ENCODE measurements at places on chromosomes 5 and 9.

- peak; percentile 89 for DNase-seq
Measured at GRCh38 chr9:131237931-131238401, 38.3 kb downstream of the FAM78A start.

- peak; percentile 20 for DNase-seq
Measured at GRCh38 chr5:62340392-62340791, 34.4 kb downstream of the KIF2A start.

GRCh38 chr5:169147534-169147933, 153.4 kb downstream of the SLIT3 start:
- no peak for DNase-seq

DNA sequence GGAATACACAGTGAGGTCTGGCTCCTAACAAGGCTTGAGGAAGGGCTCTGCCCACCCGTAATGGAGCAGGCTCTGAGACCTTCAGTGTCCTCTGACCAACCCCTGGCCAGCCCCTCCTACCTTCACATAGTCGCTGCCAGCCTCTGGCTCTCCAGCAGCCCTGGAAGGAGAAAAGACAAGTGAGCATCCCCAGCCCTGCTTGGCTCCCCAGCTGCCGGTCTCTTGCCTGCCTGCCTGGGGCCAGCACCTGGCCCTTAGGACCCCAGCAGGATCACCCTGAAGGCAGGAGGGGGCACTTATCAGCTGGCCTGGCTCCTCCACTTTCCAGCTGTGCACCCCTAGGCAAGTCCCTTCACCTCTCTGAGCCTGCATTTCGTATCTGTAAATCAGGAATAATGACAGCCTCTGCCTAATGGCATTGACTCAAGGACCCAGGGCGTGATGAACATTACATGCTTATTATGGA, 16.9 kb downstream of the SH2D3C start:
- DNase-seq: no peak

DNA sequence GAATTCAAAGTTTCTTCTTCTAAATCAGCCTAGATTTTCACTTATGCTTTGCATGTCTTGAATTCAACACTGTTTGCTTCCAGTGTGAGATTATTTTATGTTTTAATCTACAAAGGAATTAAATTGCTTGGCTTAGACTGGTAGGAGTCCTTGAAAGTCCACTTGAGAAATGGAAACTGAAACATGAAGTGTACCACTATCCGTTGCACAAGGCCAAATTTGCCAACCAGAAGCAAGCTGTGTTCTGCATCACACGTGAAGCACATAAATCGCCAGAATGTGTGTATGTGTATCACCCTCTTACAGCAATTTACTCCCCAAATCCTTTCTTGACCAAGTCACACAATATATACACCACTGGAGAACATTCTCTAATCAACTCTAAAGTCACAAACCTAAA, 10.3 kb downstream of the SEMA6A start:
- DNase-seq: no peak

- no peak for DNase-seq
Measured at GRCh38 chr5:146042628-146043279, 62.6 kb downstream of the PLAC8L1 start.

Measured in SJCRH30 (cell line).